ENCODE measurements at places on chromosomes 7 and 10.

GRCh38 chr7:79407351-79407750, 46.1 kb downstream of the MAGI2 start:
- DNase-seq = no peak

GRCh38 chr7:92135052-92135889, 994 bp upstream of the CYP51A1 start:
- DNase-seq = peak; percentile 35

- no peak for DNase-seq
These were observed 249.8 kb upstream of the PPP2R2D start for GRCh38 chr10:131650771-131651673.

DNA sequence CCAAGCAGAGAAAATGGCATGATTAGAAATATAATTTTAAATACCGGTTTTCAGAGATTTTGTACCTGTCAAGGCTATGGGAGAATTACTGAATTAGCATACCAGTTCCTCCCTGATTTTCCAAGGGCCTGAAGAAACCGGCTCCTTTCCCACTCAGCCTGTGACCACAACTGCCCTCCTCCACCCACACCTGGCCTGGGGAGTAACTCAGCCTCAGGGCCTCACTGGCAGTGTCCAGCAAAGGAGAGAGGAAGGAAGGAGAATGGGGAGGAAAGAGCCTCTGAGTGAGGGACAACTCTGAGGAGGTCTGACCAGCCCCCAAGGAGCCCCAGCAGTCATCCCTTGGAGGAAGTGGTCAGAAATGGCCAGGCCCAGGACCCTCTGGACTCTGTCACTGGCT, 98.0 kb upstream of the LYZL2 start:
- no peak for DNase-seq

GRCh38 chr10:12825260-12825849, 176.2 kb downstream of the CCDC3 start:
- no peak for DNase-seq

Measured in left renal pelvis (tissue), 4 donors.